Stimulated activated CD8-positive, alpha-beta memory T cell treated with anti-CD3 and anti-CD28 coated beads, Interleukin-4, amount 100 ng/mL, for 1 hour (primary cell): ENCODE measurements at places on chromosomes 5 and 9.

DNA sequence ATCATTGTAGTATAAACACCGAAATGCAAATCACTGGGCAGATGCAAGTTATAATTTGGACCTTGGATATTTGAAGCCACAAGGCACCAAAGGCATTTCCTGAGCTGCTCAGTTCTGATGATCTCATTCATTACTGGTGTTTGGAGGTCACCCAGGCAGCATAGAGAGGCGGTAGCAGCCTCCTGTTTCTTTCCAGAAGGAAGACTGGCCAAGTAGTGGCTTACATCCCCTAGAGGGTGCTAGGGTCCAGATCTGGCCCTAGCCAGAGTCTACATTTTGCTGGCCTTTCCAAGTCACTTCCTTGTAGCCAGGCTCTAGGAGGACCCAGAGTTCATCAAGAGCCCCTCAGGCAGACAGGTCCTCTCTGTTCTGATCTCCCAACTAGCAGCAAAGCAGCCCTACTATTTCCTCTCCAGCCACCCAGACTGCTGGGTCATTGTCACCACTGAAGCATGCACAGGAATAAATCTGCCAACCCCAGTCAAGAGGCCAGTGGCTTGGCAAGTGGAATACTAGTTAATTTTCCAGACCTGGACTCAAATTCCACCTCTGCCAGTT lies 33.4 kb upstream of the TTC1 start:
- no peak for DNase-seq

- no peak for DNase-seq
These were observed 111.5 kb upstream of the CTSL start for GRCh38 chr9:87614397-87614796.

GRCh38 chr5:110623874-110624273 lies 102.6 kb downstream of the TMEM232 start:
- DNase-seq, result no peak

- no peak for DNase-seq
These were observed 93.8 kb upstream of the BNC2 start for GRCh38 chr9:16964228-16964627.

DNA sequence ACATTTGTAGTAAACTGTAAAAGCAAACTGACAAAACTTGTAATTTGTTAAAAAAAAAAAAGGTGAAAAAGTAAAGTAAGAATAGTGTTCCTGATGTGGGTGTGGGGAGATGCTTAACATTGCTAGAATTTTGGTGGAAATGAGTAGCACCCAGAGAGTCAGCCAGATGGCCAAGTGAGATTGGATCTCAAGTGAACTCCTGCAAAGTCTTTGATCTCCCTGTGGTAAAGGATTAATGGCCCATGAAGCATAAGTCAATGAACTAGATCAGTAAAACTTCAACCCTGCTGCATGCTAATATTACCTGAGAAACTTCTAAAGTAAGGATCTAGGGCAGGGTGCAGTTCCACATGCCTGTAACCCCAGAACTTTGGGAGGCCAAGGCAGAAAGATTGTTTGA lies 19.0 kb upstream of the FAM169A start:
- no peak for DNase-seq
